ENCODE measurements at places on chromosomes 7 and 10.

DNA sequence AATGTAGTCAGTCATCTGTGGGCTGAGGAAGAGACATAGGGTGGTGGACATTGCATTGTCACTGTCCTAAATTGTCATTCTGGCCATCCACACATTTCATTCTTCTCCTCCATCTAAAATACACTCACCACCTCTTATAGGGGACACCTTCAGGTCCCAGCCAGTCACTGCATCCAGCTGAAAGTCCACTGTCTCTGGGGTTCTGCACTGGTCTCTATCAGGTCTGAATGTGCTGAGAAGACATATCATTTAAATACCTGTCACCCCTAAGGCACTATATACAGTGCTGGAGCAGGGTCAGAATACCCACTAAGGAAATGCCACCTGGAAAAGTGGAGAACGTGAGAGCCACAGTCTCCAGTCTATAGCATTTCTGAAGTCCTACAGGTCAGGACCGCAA lies 29.6 kb downstream of the SH2D4B start:
- no peak for DNase-seq

DNA sequence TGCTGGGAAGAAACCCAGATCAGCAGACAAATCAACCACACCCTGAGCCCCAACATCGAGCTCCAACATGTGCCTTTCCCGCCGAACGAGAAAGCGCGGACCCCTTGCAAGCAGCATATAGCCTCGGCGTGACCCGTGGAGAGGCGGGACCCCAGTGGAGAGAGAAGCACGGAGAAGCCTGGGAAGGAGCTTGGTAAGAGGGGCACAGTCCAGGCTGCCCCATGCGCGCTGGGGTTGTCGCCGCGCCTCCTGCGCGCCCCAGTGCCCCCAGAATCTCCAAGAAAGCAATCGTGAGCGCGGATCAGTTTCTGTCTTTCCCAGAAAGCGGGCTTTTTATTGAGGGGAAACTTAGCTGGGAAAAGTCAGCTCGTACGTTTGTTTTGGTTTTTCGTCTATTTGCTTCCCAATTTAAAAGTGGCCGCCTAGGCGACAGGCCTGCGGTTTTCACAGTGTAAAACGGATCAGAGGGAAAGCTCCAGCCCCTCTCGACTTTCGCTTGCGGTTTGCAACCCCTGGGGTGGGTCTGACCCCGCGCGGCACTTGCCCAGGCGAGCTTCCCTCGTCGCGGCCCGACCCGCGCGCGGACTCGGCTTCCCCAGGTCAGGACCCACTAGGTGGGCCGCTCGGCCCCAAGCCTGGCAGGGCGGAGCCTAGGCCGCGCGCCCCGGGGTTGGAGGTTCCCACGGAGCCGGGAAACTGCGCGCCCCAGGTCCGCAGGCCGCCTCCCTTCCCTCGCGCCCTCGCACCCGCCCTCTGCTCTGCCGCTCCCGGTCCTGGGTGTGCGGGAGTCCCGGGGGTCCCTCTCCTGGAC lies 31.1 kb downstream of the SKIDA1 start:
- DNase-seq, result no peak

DNA sequence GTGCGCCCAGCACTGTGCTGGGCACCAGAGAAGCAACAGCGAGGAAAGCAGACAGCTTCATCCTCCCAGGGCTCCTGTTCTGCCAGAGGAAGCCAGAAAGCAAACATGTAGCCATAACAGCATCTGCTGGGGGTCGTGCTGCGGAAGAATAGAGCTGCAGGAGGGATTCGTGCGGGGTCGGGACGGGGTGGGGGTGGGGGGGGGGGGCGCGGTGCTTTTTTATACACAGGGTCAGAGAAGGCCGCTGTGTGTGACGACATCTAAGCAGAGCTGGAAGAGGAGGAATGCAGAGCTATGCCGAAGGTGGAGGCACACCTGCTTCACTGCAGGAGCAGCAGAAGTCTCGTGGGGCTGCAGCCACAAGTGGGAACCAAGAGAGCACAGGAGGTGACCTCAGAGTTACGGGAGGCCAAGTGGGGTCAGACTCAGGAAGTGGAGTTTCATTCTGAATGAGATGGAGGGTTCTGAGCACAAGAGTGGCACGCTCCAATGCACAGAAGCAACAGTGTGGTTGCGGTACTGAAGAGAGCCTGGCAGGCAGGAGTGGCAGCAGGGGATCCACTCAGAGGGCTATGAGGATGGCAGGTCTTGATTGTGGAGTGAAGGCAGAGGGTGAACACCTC lies 11.1 kb downstream of the PKD1L1 start:
- no peak for DNase-seq

DNA sequence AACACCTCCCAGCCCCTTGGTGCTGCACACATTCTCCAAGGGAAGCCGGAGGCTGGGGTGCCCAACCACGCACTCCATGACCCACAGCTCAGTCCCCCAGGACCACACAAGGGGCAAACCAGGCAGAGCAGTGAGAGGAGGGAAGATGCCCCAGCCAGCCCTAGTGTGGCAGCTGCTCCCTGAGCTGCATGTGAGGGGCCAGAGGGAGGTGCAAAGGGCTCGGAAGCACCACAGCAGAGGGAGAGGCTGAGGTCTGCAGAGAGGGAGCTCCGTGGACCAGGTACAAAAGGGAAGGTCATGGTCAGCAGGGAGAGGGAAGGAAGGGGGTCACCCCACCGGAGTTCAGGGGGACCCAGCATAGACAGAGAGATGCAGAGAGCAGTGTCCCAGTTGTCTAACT lies 1.5 kb upstream of the CALML5 start:
- no peak for DNase-seq

DNA sequence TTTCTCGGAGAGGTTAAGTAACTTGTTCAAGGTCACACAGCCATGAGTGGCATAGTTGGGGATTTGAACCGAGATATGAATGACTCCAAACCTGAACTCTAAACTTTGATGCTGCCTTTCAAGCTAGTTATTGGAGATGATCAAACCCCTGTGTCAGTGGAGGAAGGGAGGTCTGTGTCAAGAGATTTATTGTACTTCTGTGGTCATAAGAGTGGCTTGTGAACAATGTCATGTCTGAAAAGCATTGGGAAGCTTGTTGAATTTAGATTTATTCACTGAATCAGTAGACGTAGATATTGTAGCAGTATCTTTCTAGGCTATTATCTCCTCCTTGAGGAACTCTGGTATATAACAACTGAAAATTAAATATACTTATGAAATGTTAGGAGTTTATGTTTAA lies 27.3 kb downstream of the SNX10 start:
- no peak for DNase-seq

GRCh38 chr10:133072196-133072595 lies 15.5 kb upstream of the ADGRA1 start:
- DNase-seq, result no peak

- DNase-seq, result no peak
These were observed 33.8 kb downstream of the MAP3K8 start for GRCh38 chr10:30467651-30468338.

- DNase-seq, result no peak
These were observed at the start of gene TAC1 for GRCh38 chr7:97731736-97732564. Gene TAC1 (plus strand): TSS chr7:97732086. CDS start chr7:97732613, 527 bp downstream.

DNA sequence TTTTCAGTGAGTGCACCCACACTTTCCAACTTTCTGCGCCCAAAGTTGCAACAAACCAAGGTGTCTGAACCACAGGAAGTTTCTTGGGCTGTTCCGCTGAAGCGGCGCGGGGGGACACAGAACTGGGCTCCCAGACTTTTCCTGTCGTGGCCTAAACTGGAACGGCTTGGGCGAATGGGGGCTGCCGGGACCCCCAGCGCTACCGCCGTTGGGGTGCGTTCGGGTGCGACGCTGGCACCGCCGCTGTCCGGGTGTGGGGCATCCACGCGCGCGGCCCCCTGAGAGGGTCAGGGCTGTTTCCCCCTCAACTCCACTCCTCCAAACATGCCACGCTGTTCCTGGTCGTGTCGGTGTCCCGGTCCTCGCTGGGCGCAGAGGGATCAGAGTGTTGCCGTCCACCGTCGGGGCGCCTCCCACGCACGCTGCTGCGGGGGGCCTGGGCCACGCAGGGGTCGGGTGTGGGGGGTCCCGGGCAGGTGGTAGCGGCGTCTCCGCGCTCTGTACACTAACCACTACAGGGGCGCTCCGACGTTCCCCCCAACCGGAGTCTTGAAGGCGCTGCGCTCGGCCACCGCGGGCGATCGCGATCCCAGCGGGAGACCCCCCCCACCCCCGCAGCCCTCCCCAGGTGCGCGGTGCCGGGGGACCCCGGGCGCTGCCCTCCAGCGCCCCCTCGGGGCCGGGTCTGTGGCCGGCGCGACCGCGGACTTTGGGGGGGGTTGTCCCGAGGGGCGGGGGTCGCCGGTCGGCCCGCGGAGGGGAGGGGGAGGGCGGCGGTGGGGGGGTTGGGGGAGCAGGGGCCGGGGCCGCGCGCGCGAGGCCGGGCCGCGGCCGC lies 2.2 kb upstream of the CUX1 start:
- DNase-seq, result no peak

DNA sequence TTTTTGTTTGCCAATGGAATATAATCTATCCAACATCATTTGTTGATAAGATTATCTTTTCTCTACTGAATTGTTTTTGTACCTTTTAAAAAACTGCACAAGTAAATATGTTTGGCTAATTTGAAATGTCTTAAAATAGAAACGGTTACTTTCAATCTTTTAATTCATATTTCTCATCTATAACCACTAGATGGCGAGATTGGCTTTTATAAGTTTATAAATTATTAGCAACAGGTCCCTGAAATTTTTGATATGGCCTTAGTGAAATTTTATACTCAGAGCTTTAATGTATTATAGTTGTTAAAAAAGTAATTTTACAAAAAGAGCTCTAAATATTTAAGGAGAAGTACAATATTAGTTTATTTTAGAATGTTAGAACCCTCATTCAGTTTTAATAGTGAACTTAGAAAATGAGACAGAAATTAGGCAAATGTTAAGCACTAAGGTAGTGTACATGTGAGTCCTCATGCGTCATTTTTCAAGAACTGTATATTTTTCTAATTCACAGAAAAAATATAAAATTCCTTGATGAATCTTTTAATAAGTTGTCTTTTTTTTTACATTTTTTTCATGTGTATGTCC lies 592.5 kb downstream of the ARL4A start:
- no peak for DNase-seq

DNA sequence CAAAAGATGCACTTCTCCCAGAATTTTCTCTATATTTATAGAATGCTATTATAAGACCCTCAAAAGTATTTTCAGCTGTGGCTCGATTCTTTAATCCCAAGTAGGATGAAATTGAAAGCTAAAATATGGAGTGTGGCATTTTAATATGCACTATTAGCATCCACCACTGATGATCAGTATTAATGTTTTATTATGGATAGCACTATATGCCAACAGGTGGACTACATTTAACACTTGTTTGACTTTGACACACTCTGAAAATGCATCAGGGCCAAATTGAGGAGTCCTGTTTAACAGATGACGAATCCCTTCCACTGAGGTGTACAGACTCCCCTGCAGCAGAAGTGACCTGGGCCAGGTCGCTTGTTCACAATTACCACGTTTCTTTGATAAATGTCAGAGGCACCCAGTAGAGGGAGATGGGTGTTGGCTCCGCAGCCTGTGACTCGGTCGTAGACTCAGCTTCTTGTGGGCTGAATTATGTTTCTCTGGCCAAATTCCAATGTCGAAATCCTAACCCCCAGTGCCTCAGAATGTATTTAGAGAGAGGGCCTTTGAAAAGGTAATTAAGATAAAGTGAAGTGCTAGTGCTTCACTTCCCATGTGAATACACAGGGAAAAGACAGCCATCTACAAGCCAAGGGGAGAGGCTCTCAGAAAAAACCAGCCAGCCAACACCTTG lies 48.1 kb downstream of the WIPF3 start:
- no peak for DNase-seq

DNA sequence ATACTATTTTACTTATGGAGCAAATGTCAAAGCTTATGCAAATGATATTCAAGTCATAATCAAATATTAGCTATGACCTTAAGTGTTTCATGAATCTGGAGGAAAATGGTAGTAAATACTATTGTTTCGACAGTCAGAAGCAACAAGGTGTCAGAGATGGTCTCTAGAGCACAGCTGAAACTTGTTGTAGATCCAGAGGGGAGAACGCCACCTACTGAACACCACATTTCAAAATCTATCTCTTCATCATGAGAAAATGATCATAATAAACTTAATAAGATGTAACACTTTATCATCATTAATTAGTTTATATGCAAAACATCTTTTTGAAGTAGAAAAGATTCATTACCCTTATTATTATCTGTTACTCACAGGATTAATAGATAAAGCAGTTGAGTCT lies 418.7 kb downstream of the GATA3 start:
- DNase-seq, result no peak

- no peak for DNase-seq
These were observed 57.0 kb downstream of the SHTN1 start for GRCh38 chr10:116947841-116948529.

- no peak for DNase-seq
These were observed 60.9 kb downstream of the BAMBI start for GRCh38 chr10:28738200-28738599.

DNA sequence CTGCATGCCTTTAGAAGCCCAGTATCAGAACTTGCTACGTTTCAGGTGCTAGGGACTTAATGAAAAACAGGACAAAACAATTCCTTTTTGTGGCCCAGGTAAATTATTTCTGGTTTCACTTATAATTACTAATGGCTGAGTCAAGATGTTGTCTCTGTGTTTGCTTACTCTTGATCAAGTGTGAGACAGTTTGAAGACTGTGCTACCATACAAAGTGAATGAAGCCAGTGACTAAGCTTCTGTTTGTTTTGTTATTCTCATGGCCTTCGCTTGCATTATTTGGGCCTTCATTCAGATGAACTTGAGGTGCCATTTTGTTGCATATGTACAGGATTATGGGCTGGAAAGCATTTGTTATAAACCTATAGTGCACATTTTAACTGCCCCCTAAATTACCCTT lies 17.9 kb downstream of the SMNDC1 start:
- DNase-seq, result no peak

GRCh38 chr10:34298346-34298818 lies 516.7 kb downstream of the PARD3 start:
- no peak for DNase-seq

GRCh38 chr10:34475786-34476185 lies 339.3 kb downstream of the PARD3 start:
- DNase-seq, result no peak

DNA sequence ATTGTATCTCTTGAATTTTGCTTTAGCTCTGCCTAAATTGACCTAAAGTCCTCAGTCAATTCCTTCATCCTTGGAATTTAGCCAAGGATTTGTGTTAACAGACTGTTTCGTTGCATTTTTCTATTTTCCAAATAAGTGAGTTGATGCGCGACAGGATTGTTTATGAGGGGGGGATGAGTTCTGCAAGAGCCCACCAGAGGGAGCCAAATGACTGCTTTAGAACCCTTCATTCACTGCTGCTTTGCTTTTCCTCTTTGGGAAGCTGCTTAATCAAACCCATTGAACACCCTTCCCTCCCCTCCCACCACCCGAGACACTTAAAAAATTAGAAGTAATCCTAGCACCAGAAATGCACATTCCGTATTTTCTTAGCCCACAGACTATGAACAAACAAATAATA lies 33.7 kb upstream of the PTF1A start:
- no peak for DNase-seq

- no peak for DNase-seq
These were observed 205.9 kb downstream of the SKAP2 start for GRCh38 chr7:26658389-26659084.
